ENCODE measurements at places on chromosomes 1 and 21.

GRCh38 chr1:34165422-34165921 lies 442 bp upstream of the CSMD2 start:
- no peak for DNase-seq

GRCh38 chr1:219782311-219782710 lies 146.0 kb downstream of the SLC30A10 start:
- DNase-seq, result no peak

DNA sequence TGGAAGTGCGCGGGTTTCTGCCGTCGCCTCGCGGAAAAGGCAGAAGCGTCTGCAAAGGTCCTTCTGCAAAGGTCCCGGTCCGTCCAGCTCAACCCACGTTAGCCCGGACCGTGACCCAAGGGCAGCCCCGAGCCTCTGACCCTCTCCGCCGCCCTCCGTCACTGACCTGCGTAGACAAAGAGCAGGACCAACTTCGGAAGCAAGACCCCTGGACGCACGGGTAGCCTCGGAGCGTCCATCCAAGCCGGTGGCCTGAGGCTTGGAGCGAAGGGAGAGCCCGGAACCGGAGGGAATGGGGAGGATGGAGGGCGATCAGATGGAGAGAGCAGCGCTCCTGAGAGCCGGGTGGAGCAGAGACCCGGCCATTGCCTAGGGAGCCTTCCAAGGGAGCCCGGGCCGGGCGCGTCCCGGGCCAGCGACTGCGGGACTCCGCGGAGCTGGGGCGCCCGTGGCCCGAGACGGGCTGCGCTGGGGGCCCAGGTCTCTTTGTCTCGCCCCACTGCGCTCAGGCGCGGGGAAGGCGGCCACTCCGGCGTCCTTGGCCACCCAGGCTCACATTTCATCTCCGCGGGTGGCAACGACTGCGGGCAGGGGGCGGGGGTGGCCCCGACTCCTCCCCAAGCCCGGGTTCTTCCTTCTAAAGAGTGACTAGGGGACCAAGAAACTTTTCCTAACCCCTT lies at the start of gene CYYR1:
Gene CYYR1 (minus strand): TSS at position 585 of the 680 bp plus-strand sequence. CDS start 346 bp downstream, at position 239.
- DNase-seq, result no peak

DNA sequence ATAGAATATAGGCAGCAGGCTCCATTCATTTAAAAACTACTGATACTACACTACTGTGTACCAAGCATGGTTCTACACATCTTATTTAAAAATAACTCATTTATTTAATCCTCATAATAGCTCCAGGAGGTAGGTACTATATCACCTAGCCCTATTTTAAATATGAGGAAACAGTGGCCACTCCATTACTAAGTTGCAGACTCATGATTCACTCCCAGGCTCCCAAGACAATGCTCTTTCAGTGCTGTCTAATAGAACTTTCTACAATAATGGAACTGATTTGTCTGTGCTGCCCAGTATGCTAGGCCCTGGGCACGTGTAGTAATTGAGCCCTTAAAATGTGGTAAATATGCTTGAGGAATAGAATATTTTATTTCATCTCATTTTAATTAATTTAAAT lies 357.1 kb downstream of the LTN1 start:
- DNase-seq, result no peak

GRCh38 chr1:202160377-202160940 lies at the start of gene PTPN7:
Gene PTPN7 (minus strand): TSS chr1:202160602. CDS start chr1:202159402, 1,200 bp downstream.
- DNase-seq, result no peak
